Chondrocyte (in vitro differentiated cells): ENCODE measurements at places on chromosomes 3 and 15. TPM values are rescaled to one million over a fixed set of nuclear protein-coding genes. Genes with fewer than 3 reads are reported as not detected.

DNA sequence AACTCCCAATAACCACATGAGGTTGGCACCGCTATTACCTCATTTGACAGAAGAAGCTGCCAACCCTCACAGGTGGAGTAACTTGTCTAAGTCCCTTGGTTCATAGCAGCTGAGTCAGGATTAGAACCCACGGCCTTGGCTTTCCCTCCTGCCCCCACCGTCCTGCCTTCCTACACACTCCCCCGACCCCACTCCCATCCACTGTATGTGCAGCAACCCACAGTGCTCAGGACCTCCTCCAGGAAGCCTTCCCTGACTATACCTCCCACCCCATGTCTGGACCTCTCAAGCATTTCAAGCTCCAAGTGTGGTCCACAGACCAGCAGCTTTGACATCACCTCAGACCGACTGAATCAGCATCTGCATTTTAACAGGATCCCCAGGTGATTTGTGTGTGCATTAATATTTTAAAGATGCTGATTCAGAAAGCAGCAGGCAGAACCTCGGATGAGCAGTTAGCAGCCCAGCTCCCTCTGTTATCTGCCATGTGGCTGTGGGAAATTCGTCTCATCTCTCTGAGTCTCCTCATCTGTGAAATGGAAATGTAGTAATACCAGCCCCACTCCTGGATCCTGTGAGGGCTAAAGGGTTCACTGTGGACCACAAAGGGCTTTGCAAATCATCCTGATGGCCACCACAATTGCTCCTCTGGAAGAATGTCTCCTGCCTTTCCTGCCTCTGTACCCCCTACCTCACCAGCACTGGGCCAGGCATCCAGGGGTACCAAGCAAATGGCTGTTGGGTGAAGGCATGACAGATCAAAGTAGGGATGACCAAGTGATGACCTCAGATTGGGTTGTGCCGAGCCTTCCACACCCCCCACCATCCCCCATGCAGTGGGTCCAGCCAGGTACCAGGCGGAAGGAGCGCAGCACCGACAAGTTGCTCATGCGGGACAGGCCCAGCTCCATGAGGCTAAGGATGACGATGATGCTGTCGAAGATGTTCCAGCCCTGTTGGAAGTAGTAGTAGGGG is 62.7 kb downstream of the SCN5A start:
- no peaks in the 10 kb centered on the region for H3K4me1 ChIP-seq
- H3K4me3 ChIP-seq, result no peak overlapping the region
- peaks cover 16% of the 10 kb centered on the region for H3K27me3 ChIP-seq
- no peak overlapping the region for H3K27ac ChIP-seq
- DNase-seq, result no peak
- H3K36me3 ChIP-seq, result no peaks in the 10 kb centered on the region

DNA sequence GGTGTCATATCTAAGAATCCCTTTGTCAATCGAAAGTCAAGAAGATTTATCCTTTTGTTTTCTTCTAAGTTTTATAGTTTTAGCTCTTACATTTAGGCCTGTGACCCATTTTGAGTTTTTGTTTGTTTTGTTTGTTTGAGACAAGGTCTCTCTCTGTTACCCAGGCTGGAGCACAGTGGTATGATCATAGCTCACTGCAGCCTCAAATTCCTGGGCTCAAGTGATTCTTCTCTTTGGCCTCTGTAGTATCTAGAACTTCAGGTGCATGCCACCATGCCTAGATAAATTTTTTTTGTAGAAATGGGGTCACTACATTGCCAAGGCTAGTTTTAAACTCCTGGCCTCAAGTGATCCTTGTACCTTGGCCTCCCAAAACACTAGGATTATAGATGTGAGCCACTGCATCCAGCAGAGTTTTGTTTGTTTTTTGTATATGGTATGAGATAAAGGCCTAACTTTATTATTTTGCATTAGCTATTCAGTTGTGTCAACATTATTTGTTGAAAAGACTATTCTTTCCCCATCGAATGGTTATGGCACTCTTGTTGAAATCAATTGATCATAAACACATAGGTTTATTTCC is 5.8 kb upstream of the MYO5C start:
- no peak overlapping the region for H3K27ac ChIP-seq
- H3K4me3 ChIP-seq, result no peak overlapping the region
- no peak for DNase-seq

- no peak for DNase-seq
- no peak overlapping the region for H3K4me3 ChIP-seq
- no peaks in the 10 kb centered on the region for H3K36me3 ChIP-seq
These were observed 491.1 kb downstream of the ZNF385D start for GRCh38 chr3:21259896-21260295.

DNA sequence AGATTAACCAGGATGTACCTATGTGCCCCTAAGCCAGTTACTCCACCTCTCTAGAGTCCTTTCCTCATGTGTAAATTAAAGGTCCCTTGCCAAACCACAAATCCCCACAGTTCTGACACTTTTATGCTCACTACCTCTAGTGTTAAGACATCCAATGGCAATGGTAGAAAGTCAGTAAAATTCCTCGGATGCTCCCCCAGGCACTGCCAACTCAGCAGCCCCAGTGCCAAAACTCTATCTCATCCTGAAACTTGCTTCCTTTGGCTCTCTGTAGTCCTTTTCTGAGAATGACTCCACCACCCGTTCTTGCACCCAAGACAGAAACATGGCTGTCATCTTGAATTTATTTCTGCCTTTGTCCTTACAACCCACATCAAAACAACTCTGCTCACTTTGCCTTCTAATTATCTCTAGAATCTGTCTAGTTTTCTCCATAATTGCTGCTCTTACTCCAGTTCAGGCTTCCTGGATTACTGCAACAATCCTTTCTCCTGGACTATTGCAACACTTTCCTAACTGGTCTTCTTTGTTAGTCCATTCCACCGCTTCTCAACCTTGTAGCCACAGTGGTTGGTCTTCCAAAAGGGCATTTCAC is 41.6 kb downstream of the MB21D2 start:
- no peak overlapping the region for H3K27ac ChIP-seq
- no peaks in the 10 kb centered on the region for H3K36me3 ChIP-seq
- no peak overlapping the region for H3K4me3 ChIP-seq

Gene PDCD10
- 37.2 to 40.7 TPM (median 39.1 TPM) in 3 replicates for total RNA-seq

DNA sequence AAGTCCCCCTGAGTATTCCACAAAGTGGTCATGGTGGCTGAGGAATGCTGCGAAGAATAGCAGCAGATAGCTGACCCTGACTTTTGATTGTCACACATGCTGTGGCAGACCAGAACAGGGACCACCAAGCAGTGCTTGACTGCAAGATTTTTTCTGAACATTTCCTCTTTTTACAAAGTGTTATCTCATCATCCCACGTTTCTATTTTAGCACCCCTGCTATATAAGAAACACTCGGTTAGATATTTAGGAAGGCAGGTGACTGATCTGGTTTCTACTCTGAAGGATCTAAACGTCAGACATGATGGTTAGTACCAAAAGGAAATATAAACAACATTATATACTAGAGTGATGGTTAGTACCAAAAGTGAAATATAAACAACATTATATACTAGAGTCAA is 9.1 kb downstream of the SLC25A26 start:
- DNase-seq, result no peak
- no peaks in the 10 kb centered on the region for H3K36me3 ChIP-seq
- H3K27me3 ChIP-seq, result no peaks in the 10 kb centered on the region
- H3K27ac ChIP-seq, result no peak overlapping the region
